ENCODE measurements at places on chromosomes 7 and 10.

GRCh38 chr10:91590904-91591796 lies 41.7 kb downstream of the PPP1R3C start:
- no peak for DNase-seq

- no peak for DNase-seq
Observed at GRCh38 chr7:139893999-139894398, 64.9 kb downstream of the TBXAS1 start.

- peak; percentile 79 for DNase-seq
Observed at GRCh38 chr7:154913638-154914307, 89.2 kb downstream of the PAXIP1 start.

- DNase-seq = no peak
Observed at GRCh38 chr10:95716466-95716865, 22.7 kb upstream of the TCTN3 start.

GRCh38 chr10:86658751-86659150 lies 4.4 kb downstream of the OPN4 start:
- DNase-seq = no peak

DNA sequence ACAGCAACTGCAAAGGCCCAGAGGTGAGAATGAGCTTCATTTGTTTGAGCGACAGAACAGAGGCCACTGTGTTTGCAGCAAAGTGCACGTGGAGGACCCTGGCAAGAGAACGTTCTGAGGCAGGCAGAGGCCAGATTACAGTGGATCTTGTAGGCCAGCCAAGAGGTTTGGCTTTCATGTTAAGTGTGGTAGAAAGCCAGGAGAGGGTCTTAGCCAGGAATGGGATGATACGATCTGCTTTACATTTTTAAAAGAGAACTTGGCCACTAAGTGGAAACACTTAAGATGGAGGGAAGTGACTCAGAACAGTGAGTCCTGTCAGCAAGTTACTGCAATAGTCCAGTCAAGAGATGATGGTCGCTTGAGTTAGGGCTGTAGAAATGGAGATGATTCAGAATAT lies 4.6 kb downstream of the CCDC136 start:
- no peak for DNase-seq

DNA sequence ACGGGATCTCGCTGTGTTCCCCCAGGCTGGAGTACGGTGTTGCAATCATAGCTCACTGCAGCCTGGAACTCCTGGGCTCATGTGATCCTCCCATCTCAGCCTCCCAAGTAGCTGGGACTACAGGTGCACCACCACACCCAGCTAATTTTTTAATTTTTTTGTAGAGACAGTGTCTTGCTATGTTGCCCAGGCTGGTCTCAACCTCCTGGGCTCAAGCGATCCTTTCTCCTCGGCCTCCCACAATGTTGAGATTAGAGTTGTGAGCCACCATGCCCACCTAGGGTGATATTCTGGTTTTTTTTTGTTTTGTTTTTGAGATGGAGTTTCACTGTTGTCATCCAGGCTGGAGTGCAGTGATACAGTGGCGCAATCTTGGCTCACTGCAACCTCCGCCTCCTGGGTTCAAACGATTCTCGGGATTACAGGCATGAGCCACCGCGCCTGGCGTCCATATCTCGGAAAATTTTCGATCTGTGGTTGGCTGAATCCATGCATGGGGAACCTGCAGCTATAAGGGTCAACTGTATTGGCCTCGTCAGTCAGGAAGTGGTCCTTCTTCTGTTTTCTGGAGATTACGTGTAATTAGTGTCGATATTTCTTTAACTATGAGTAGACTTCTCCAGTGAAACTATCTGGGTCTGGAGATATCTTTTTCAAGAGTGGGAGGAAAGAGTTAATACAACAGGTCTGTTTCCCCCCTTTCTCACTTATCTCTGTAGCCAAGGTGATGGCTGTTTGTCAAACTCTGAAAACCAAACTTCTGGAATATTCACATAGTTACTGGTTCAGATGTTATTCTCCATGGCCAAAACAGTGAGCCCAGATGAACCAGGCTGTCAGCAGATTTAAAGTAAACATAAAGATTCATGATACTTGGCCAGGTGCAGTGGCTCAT lies 21.0 kb upstream of the FIS1 start:
- DNase-seq = no peak

- DNase-seq = no peak
Observed at GRCh38 chr7:51366930-51367613, 50.5 kb upstream of the COBL start.

- DNase-seq = no peak
Observed at GRCh38 chr7:128407233-128407589, 2.6 kb downstream of the IMPDH1 start.

GRCh38 chr7:112781558-112781957 lies 8.6 kb downstream of the TMEM168 start:
- no peak for DNase-seq

DNA sequence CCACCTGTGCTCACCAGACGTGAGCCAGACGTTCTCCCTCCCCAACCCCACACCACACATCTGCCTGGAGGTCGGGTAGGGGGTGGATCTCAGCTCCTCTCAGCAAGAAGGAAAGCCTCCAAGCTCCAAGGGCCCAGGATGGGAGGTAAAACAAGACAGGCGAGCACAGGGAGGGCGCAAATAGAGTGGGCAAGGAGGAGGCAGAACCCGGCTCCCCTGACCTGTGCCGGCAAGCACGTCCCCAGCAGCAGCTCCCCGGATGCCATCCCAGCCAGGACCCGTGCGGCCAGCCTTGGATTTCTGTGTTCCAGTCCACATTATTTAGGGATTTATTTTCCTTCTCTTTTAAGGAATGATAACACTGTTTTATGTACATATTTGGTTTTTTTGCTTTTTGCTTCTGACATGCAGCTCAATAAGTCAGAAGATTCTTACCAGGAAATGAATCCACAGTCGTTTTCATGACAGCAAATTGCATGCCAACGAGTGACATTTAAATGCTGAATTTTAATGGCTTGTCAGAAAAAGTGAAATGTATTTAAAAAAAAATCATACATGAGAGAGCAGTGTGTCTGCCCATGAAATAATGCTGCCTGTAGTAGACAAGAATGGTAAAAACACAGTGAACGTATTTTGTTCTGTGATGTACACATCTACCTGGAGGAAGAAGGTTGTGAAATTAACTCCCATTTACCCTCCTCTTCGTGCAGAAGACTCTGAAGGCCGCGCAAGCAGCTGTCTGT lies 276.5 kb downstream of the PTPRN2 start:
- no peak for DNase-seq

GRCh38 chr10:71688256-71688655 lies 31.3 kb downstream of the C10orf105 start:
- DNase-seq = no peak

DNA sequence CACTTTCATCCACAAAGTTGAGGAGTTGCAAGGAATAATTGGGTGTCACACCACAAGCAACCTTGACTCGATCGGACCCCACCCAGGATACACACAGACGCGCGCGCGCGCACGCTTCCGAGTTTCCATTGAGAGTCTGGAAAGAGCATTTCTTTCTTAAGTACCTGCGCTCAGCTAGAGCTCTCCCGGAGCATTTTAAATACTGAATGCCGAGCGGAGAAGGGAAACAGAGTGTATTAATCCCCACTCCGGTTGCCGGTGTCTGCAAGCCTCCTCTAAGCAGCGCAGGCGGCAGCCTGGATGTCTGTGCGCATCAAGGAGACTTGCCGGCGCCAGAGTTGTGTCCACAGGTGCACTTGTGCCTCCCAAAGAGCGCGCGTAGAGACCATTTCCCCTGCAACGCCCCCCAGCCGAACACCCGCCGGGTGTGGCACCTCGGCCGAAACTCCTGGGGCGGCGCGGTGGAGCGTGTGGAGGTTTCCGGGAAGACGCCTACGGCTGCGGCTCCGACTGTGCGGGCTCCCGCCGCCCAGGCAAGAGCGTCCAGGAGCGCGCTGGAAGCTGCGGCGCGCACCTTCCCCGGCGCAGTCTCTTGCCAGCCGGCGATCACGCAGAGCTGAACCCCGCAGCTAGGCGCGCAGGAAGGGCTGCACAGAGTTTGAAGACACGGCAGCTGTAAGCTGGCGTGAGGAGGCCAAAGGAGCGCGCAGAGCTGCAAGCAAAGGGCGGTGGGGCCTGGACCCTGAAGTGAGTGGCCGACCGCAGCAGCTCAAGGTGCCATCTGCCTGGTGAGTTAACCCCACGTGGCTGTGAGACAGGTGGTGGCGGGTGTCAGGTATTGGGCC lies 1.1 kb upstream of the FEZF1 start:
- no peak for DNase-seq

DNA sequence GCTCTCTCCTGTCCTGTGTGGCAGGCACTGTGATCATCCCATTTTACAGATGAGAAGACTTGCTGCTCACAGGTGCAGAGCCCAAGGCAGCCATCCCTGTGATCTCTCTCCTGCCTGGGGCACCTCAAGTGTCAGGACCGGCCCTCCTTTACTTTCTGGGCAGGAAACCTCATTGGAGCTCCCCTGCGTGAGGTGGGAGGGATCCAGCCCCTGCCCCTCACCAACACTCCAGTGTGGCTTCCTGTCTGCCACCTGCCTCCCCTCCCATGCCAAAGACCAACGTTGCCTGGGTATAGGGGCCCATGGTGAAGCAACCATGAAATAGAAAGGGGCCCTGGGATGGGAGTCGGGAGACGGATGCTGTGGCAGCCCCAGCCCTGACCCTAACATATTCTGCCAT lies 91.2 kb upstream of the MYL10 start:
- DNase-seq = no peak

Data from stimulated activated CD4-positive, alpha-beta T cell treated with anti-CD3 and anti-CD28 coated beads, Interleukin-1b, Interleukin-23, amount 100 ng/mL, for 24 hours (primary cell).